ENCODE measurements at places on chromosomes 7 and 10. TPM values are rescaled to one million over a fixed set of nuclear protein-coding genes. Genes with fewer than 3 reads are reported as not detected.

DNA sequence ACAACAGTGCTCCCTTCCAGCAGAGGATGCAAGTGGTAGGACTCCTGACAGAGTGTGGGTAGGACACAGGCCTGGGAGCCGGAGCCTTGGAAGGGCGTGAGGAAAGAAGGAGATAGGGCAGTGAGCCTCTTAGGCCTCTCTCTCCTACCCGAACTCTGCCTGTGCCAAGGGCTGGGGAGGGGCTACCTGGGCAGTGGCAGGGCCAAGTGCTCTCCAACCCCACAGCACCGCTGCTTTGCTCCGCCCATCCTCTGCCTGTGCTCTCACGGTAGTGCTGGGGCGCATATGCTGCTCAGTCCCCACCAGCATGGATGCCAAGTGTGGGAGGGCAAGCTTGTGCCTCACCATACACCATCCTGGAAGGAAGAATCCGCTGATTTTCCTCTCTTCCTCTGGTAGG, 7.5 kb downstream of the FAM131B start:
- peaks cover 3% of the 10 kb centered on the region for H3K27me3 ChIP-seq
- H3K4me1 ChIP-seq: no peaks in the 10 kb centered on the region
- H3K27ac ChIP-seq: no peak overlapping the region
- DNase-seq: no peak
- H3K36me3 ChIP-seq: no peaks in the 10 kb centered on the region

SUN3 gene
- total RNA-seq: not detected

DNA sequence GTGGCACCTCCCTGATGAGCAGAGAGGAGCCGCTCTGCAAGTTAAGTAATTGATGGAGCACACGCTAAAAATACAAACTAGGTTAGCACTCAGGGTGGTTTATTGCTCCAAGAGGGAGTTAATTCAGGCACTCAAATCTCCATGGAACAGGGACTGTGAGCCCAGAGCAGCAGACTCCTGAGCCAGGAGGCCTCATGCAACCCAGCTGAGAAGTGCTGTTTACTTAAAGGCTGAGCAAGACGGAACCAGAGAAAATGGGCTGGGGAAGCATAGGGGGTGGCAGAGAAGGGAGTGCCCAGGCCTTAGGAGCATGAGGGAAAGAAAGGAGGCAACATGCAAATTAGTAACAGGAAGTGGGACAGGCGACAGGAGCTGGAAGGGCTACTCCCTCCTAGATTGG, 174.1 kb downstream of the KCNMA1 start:
- H3K36me3 ChIP-seq: no peaks in the 10 kb centered on the region
- no peak overlapping the region for H3K4me3 ChIP-seq
- no peaks in the 10 kb centered on the region for H3K27me3 ChIP-seq
- H3K27ac ChIP-seq: no peak overlapping the region

DNA sequence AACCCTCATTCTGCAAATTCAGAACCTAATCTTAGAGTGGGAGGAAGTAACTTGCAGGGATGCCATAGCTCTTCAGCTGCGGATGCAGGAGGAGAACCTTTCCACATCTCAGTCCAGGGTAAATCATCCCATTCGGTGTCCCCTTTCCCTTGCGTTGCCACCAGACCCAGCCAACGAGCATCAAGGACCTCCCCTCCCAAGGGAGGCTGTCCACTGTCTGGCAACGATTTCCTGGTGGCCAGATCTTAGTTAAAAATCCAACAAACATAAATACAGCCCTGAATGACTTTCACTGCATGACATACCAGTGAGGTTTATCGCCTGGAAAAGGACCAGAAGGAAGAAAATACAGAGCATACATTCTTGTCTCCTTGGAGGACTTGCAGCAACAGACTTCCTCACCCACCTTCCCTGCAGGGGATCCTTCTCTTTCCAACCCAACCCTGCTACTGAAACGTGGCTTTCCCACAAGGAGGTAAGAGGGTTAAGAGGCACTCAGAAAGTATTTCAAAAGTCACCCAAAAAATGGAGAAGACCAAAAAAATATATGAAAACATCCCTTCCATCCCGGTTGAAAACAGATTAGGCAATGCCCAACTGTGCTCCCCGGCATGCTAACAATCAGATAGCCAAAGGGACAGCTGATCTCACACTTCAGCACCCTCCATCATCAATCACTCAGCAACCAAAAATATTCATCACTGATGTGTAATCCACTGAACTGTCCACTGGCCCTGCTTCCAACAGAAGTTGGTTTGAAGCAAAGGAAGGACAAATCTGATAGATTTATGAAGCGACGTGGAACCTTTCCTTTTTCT, 206.6 kb downstream of the TNS3 start:
- no peaks in the 10 kb centered on the region for H3K36me3 ChIP-seq
- H3K27me3 ChIP-seq: no peaks in the 10 kb centered on the region
- H3K27ac ChIP-seq: peak overlapping the region; percentile 49
- H3K4me1 ChIP-seq: peaks cover 19% of the 10 kb centered on the region
- DNase-seq: peak; percentile 73
- H3K4me3 ChIP-seq: no peak overlapping the region

GRCh38 chr7:36491317-36491716, 101.7 kb downstream of the ANLN start:
- peaks cover 39% of the 10 kb centered on the region for H3K27me3 ChIP-seq
- no peak overlapping the region for H3K4me3 ChIP-seq
- H3K36me3 ChIP-seq: no peaks in the 10 kb centered on the region

Measured in GM23248 (cell line).